ENCODE measurements at places on chromosomes 16 and 17. TPM values are rescaled to one million over a fixed set of nuclear protein-coding genes. Genes with fewer than 3 reads are reported as not detected.

DNA sequence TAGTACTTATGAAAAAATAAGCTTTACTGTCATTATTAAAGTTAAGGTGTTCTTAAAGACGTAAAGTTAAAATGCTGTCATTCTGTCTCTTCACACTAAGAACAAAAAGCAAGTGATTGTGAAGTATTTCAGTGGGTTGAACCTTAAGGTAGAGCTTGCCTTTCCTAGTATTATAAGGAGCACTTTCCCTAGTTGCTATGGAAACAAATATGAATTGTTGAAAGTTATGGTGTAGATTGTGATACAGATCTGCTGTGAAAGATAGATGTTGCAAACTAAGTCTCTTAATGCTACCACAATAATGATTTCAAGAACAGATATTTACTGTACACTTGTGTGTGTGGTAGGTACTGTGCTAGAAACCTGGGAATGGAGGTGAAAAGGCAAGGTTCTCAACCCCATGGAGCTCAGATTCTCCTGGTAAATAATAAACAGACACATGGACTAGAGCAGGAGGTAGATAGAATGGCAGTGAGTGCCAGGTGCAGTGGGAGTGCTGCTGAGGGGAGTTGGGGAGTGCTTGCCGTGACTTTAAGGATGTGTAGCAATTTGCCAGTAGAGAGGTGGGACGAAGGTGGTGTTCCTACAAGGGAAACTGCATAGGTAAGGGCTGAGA is 34.7 kb downstream of the MRTFB start:
- DNase-seq = no peak

- no peak for DNase-seq
Measured at GRCh38 chr16:80570106-80570478, 29.3 kb downstream of the DYNLRB2 start.

DNA sequence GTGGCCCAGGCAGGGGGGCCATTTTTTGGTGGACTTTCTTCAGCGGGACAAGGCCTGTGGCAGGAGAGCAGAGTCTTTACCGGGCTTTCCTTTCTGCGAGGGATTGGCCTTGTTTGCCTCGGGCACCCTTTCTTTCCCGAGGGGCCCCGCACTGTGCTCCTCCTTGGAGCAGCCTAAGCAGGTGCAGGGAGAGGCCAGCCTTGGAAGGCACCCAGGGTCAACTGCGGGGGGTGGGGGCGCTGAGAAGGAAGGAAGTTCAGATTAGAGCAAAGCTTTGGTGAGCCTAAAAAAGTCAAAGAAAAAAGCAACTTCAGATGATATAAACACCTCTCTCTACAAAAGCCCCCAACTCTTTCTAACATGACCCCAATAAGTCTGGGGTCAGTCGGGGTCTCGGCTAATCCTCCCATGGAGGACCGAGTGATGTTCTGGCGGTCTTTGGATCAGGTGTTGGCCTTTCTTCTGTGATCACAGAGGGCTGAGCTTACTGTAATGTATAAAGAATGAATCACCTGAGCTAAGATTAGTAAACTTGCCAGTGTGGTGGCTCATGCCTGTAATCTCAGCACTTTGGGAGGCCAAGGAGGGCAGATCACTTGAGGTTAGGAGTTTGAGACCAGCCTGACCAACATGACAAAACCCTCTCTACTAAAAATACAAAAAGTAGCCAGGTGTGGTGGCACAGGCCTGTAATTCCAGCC is 63.0 kb downstream of the PGS1 start:
- DNase-seq = no peak

DNA sequence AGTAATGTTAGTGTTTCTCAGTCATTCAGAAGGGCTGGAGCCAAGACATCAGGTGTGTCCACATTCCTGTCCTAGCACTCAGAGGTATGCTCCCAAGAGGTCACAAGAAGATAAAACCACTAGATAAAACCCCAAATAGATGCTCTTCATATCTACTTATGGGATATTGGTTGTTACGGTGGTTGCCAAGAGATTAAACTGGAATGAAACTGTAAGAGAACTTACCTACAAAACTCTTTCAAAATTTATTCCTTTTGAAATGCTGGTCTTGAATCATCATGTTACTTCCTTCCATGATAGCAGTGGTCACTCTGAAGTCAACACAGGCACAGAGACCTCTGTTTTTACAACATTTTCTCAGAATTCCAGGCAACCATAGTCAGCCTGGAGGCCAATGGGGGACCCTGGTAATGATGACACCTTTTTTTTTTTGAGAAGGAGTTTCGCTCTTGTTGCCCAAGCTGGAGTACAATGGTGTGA is 122.4 kb upstream of the WSCD1 start:
- no peak for DNase-seq

DNA sequence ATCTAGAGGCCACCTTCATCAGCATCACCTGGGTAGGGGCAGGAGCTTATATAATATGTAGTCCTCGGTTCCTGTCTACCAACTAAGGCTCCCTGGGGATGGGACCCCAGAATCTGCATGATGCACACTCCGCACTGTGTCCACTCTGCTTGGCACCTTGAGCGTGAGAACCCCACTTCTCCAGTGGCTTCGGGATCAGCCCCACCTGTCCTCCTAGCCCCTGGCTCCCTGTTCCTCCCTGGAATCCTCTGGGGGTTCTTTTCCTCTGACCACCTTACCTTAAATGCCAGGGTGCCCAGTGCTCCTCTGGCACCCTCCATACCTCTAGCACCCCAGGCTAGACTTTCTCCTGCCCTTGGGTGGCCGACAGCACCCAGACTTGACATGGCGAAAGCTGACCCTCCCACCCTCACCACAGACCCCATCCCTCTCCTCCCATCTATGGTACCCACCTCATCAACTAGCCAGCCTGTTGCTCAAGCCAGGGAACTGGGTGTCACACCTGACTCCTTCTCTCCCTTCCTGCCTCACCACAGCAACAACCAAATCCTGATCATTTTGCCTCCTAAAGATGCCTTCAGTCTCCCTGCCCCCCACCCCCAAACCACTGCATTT is 2.8 kb upstream of the NXPH3 start:
- DNase-seq = no peak

DNA sequence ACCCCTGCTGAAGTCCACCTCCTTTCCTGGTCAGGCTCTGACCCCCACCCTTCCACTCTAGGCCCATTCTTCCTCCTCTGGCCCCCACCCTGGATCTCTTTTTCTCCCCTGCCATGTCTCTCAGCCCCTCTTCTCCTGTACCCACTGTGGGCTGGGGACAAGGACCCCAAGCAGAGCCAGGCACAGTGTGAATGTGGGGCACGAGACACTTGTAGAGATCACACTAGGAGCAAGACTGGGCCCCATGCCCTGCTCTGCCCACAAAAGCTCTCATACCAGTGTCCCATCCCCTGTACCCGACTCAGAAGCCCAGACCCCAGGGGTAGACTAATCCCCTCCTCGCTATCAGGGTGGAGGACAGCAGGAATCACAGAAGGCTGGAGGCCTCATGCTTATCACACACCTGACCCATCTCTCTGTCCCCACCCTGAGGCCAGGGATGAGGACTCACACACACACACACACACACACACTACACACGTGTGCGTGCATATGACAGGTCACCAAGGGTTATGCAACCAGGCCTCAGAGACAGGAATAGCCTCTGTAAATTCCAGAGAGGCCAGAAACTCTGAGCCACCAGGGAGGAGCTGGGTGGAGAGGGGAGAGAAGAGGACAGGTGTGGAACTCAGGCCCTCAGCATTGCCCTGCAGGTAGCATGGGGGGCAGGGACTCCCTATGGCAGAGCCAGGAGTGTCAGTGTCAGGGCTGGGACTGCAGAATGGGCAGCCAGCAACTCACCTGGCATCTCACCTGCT is 21.1 kb downstream of the ARHGAP27 start:
- no peak for DNase-seq

- no peak for DNase-seq
Measured at GRCh38 chr16:47463771-47464624, 2.9 kb downstream of the PHKB start.

- DNase-seq = no peak
Measured at GRCh38 chr17:77371888-77372443, 231.2 kb downstream of the SEC14L1 start.

- no peak for DNase-seq
Measured at GRCh38 chr16:76577003-76577402, 299.8 kb downstream of the CNTNAP4 start.

DNA sequence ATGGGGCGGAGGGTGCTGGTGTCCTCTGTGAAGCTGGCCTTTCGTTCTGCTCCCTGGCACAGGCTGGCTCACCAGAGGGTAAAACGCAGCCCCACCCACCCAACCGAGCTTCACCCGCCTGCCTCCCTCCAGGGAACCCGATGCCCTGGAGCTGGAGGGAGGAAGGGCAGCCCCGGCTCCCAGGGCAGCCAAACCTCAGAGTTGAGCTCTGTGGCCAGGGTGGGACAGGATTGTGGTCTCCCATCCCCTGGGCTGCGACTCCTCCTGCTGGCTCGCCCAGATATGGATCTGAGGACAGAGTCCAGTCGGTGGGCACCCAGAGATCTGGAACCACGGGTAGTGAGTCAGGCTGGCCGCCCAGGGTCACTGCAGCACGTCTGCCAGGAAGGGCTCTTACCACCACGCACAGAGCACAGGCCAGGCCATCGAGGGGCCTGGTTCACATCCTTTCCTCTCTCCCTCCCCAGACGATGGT is 42.6 kb upstream of the CHMP6 start:
- DNase-seq = no peak

- no peak for DNase-seq
Measured at GRCh38 chr17:27808628-27809027, 8.3 kb upstream of the NOS2 start.

DNA sequence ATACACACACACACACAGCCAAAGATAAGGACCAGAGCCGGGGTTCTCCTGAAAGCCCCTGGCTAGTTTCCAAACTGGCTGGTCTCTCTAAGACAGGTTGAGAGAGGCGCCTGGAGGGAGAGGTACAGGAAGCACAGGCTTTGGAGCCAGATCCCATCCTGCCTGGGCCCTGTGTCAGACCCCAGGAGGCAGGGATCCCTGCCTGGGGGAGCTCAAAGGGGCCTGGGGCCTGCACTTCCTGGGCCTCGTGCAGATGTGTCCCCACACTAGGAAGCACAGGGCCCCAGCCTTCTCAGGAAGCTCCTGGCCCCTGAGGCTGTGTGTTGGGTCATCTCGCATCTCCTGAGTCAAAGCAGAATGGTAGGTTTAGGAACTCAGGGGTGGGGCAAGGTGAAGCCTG is 16.0 kb downstream of the SLC5A10 start:
- no peak for DNase-seq

GRCh38 chr16:11196286-11196828 is 59.6 kb downstream of the SOCS1 start:
- no peak for DNase-seq

GRCh38 chr17:16569358-16569712 is 331 bp upstream of the ZNF287 start:
- no peak for DNase-seq

- DNase-seq = no peak
Measured at GRCh38 chr16:6641091-6641490, 691.6 kb upstream of the RBFOX1 start.

GRCh38 chr16:31105677-31106213 is 2.4 kb upstream of the BCKDK start:
- DNase-seq = peak; percentile 70

DNA sequence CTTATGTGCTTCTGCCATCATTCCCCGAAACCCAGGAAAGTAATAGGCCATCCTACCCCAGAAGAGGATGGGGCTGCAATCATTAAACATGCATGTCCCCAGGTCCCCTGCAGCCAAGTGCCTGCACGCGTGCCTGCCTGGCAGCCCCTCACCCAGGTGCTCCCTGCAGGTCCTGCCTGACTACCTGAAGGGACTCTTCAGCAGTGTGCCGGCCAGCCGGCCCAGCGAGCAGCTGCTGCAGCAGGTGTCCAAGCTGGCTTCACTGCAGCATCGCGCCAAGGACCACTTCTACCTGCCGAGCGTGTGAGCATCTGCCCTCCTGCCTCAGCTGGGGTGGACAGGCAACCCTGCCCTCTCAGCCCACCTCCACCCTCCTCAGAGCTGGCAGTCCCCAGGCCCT is 16.2 kb upstream of the ALKBH5 start:
- DNase-seq = no peak

GRCh38 chr16:70634861-70635260 is 11.5 kb upstream of the IL34 start:
- no peak for DNase-seq

DNA sequence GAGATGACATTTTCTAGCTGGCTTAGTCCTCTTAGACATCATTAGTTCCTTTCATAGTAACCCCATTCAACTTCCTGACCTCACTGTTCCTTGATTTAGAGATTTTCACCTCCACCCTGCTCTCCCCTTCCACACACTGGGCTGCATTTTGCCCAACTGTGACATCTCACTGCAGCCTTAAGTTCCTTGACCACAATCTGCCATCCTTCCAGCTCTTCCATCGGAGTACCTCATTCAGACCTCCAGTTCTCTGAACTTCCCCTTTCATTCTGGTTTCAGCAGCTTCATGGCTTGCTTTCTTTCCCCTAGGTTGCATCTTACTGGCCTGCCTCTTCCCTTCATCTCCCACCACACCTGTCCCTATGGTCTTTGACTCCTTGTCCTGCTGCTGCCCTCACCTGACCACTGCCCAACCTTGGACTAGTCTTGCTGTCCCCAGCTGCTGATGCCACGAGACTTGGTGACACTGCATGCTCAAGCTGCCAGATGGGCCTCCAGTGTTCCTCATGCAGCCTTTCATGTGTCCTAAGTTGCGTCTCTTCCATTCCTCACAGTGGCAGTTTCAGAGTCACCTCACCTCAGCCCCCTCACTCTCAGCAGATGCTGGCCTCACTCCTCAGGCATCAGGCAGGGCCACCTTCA is 40.8 kb downstream of the NUP88 start:
- no peak for DNase-seq

- DNase-seq = no peak
Measured at GRCh38 chr16:51900221-51900780, 646.6 kb downstream of the TOX3 start.

- DNase-seq = peak; percentile 78
Measured at GRCh38 chr16:69396187-69397061, 10.6 kb upstream of the TERF2 start.

DNA sequence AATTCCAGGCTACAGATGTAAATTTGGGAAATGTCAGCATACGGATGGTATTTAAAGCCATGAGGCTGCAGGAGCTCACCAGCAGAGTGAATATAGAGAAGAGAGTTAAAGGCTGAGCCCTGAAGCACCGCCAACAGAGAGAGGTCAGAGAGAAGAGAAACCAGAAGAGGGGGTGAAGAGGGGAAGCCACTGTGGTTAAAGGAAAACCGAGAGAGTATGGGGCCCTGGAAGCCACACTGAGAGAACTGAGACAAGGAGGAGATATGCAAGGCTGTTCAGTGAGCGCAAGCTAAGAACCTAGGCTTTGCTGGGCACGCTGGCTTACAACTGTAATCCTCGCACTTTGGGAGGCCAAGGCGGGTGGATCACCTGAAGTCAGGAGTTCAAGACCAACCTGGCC is 24.6 kb downstream of the COPRS start:
- no peak for DNase-seq

Gene P2RX1
- total RNA-seq = 0.34 TPM

Gene KCTD19
- not detected for total RNA-seq

Gene TSPOAP1
- 17.8 TPM for total RNA-seq

Gene SNX20
- 26.6 TPM for total RNA-seq

Gene SMPD3
- total RNA-seq = 0.89 TPM

Gene TNFSF13
- 1.7 TPM for total RNA-seq

Gene KRT39
- not detected for total RNA-seq

Gene LAT
- total RNA-seq = 156 TPM

Gene DHX58
- 35.6 TPM for total RNA-seq

Gene SPNS2
- total RNA-seq = 0.53 TPM

Gene MARVELD3
- total RNA-seq = not detected

Gene XAF1
- total RNA-seq = 24.9 TPM

Gene C17orf50
- total RNA-seq = not detected

Gene NPIPA3
- 1.6 TPM for total RNA-seq

All from CD4-positive, alpha-beta T cell (primary cell).